Metanephros (tissue), 2 donors: ENCODE measurements at places on chromosomes 16 and 17. TPM values are rescaled to one million over a fixed set of nuclear protein-coding genes. Genes with fewer than 3 reads are reported as not detected.

Gene SPECC1
- 24.8 TPM for total RNA-seq

Gene GINS2
- total RNA-seq = 6.5 TPM

Gene ABCA6
- 13.4 TPM for total RNA-seq

Gene KRTAP9-8
- total RNA-seq = not detected

Gene RUNDC3A
- 6.0 TPM for total RNA-seq

Gene CDK5RAP3
- 156 TPM for total RNA-seq

Gene ALG1
- 23.4 TPM for total RNA-seq

Gene IL4R
- 31.9 TPM for total RNA-seq

Gene CCL23
- total RNA-seq = 0.35 TPM

Gene C17orf113
- total RNA-seq = 6.7 TPM
